ENCODE measurements at places on chromosomes 1 and 21. TPM values are rescaled to one million over a fixed set of nuclear protein-coding genes. Genes with fewer than 3 reads are reported as not detected.

The PM20D1 gene
- total RNA-seq = not detected

The FCGR3A gene
- not detected for total RNA-seq

The AIM2 gene
- not detected for total RNA-seq

The SLC9C2 gene
- total RNA-seq = not detected

The INTS3 gene
- 23.3 TPM for total RNA-seq

All from A549 treated with dexamethasone at 1 μM for 4 hours (cell line).